ENCODE measurements at places on chromosomes 12 and 14. TPM values are rescaled to one million over a fixed set of nuclear protein-coding genes. Genes with fewer than 3 reads are reported as not detected.

GRCh38 chr14:29810064-29810463, 117.6 kb downstream of the PRKD1 start:
- no peak for DNase-seq

LRTM2 gene
- total RNA-seq = 0.08 TPM

ARMH4 gene
- total RNA-seq = not detected

- DNase-seq = no peak
These were observed 44.4 kb downstream of the PRMT8 start for GRCh38 chr12:3535431-3535841.

DNA sequence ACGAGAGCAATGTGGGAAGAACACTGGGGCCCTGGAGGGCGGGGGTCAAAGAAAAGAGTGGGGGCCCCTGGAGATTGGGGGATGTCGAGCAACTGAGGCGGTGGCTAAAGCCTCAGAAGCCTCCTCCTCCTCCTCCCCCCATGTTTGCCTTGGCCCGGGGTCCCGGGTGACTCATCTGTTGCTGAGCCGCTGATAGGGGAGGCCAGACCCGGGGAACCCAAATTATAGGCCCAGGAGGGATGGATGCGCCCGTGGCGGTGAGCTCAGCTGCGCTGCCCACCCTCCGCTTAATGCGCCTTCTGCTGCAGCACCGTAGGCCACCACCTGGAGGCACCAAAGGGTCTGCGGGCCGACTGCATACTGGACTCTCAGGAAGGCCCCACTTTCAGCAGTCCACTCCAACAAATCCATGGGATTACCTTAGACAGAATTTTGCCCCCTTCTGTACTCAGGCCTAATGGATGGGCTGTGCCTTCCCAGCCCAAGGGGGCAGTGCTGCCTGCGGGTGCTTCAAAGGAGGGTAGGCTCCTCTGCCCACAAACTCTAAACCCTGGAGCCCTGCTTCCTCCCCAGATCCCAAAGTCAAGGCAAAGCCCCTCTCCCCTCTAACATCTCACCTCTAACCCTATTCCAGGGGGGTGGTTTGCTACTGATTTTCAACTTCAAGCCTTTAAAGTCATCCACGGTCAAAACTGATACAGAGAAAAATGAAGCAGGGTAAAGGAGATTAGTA, 2.6 kb upstream of the WNT10B start:
- no peak for DNase-seq

SYNE3 gene
- total RNA-seq = 12.9 TPM

DNA sequence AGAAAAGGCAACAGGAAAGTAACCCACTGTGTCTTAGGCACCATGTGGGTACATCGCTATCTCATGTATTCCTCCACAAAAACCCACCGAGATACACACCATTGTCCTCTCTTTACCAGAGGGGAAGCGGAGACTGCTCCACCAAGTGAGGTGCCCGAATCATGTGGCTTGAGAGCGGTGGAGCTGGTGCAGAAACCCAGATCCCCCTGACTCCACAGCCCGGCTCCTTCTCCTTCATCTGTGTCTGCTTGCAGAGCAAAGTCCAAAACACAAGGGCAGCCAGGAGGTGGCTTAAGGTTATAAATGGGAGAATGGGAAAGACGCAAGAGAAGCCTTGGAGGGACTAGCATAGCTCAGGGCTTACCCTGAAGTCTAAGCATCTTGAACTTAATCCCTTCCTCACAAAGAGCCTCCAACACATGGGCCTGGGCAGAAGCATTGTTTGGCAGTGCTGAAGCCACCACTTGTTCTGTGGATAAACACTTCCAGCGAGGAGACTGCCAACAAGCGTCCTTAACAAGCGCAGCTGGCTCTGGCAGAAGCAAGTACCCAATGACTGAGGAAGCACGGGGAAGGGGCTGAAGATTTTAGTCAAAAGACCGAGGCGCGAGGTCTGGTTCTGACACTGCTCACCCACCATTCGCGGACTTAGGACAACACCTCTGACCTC, 83.0 kb downstream of the TTC7B start:
- DNase-seq = no peak

DNA sequence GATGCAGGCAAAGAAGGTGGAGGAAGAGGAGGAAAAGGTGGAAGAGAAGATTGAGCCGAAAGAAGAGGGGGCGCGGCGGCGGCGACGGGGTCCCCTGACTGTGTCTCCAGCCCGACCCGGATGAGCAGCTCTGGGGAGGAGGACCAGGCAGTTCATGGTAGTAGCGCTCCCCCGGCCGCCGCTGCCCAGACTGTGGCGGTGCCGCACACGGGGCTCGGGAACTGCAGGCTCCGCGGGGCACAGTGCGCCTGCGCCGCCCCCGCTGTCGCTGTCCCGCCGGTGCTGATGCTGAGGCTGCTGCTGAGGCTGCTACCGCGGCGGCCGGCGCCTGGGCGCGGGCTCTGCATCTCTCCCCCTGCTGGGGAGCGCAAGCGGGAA, at the start of gene KCNH5:
TSS of gene KCNH5 (minus strand) at position 225 of the 378 bp plus-strand sequence. CDS start 272 bp downstream, outside the sequence.
- no peak for DNase-seq

- DNase-seq = no peak
These were observed 24.2 kb downstream of the CHST11 start for GRCh38 chr12:104480826-104481440.

DNA sequence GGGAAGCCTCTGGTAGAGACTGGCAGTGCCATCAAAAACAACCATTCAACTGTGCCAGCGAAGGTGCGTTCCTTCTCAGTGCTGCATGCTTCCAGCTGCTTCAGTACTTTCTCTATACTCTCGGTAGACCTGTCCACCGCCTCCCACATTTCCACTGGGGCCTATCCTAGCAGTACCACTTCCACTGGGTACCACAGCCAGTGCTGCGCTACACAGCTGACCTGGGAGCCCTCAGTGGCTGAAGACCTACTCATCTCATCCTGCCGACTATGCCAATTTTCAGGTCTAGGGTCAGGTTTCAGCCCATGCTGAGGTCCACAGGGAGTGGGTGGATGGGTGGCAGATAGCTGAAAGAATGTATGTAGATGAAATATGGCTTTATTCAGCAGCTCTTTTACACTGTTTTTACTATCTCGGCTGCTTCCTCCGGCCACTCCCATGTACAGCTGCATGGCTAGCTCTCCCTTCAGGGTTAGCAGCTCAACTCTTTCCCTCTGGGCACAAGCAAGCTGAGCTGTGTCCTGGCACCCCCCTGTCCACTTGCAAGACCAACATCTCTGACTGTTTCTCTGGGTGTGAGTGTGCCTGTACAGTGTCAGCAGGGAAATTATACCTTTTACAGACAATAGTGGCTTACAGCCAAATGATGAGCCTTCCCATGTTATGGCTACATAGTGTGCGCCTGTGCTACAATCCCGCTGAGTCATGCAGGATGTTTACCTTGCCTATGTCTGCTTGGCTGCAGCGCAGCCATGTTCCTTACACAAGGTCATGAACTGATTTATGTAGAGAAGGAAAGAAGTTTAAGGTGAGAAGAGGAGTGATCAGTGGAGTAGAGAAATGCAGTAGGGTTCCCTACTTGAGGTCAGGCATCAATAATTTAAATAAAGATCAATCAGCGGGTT, 125.7 kb upstream of the DDHD1 start:
- no peak for DNase-seq

- DNase-seq = no peak
These were observed 9.0 kb downstream of the PITPNM2 start for GRCh38 chr12:123141615-123142517.

- DNase-seq = no peak
These were observed 25.0 kb downstream of the PRICKLE1 start for GRCh38 chr12:42564556-42564955.

DNA sequence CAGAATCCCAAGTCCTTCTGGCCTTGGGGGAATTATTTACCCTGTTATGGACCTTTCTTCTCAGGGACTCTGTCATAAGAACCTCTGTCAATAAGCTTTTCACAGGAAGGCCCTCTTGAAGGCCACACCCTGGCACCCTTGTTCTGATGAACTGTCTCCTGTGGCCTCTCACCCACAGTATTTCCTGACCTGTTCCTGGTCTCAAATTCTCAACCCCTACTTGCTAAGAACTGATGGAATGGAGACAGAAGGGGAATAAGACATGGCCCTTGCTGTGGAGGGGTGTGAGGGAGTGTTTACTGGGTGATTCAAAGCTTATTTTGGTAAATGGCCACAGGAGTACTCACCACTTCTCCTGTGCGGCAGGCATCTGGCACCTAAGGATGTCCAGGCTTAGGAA, 1082.9 kb downstream of the BCL11B start:
- DNase-seq = no peak

DNA sequence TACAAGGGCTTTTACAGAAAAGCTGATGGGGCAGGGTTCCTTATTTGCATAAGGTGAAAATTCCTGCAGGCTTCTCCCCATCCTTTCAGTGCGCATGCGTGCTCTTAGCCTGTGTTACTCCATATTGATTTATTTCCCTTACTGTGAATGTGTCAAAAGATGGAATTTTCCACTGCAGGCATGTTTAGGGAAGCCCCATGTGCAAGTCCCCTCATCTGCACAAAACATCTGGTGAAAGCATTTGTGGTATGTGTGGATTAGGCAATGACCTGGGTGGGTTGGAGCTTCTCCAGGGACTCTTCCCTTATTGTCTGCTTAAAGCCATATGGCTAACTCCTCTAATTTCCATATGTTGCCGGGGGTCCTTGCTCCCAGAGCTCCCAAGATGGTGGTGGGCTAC, 912.7 kb upstream of the LRFN5 start:
- DNase-seq = no peak

- no peak for DNase-seq
These were observed 1.2 kb downstream of the GLIPR1 start for GRCh38 chr12:75481774-75482173.

DNA sequence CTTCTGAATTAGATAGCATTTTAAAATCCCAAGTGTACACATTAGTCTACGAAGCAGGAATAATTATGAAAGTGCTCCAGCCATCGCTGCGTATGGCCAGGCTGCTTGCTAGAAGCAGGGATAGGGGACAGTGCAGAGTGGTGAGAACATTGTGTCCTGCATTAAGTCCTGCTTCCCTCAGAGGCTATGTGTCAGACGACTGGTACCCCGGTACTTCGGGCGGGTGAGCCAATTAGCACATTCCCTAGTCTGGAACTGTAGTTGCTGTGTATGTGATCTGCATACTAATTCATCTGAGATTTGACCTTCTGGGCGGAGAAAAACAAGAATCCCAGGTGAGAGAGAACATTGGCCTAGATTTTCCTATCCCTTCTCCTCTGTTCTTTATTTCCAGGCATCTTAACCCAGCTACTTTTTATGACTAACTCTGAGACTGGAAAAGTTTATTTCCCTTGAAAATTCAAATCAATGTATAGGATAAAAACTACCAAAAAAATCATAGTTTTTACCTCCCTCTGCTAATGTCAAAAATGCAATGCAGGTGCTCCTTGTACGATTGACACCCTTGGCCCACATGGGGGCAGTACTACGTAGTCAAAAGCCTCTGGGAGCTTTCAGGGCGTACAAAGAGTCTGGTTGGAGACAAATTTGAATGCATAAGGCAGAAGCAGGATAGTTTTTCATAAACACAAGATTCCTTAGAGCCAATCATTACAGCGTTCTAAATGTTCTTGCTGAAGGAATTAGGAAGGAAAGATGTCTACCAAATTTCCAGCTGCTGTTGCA, 764.3 kb downstream of the NOVA1 start:
- DNase-seq = no peak

DNA sequence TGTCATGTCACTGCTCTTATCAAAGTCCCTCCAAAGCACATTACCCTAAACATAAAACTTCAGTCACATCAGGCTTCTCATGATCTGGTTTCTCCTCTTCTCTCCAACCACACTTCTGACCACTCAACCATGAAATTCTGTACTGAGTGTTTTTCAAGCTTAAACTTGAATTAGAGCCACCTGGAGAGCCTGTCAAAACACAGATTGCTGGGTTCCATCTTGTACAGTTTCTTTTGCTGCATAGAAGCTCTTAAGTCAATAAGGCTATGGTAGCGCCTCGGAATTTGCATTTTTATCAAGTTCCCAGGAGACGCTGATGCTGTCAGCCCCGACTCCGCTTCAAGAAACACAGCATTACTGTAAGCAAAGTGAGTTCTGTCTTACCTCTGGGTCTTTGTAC, 16.4 kb upstream of the SRRM4 start:
- no peak for DNase-seq

DNA sequence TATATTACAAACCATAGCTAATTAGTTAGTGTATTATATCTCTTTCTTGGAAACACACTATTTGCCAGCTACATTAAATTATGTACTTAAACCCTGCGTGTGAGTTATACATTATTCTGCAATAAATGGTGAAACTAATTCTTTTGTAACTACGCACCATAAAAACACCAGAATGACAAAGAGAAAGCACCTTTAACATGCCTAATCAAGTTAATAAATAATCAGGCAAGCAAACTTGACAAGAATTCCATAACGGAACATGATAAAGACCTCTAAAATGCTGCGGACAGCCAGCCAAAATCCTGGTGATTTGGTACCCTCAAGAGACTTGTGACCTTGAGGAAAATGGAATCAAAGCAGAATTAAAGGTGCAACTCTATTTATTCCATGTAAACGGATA, 375.3 kb upstream of the KITLG start:
- DNase-seq = no peak

PRR4 gene
- 0.91 TPM for total RNA-seq

C12orf50 gene
- not detected for total RNA-seq
